MM.1S (cell line): ENCODE measurements at places on chromosomes 6 and 20.

- no peak for DNase-seq
Observed at GRCh38 chr6:12614456-12614855, 102.1 kb upstream of the PHACTR1 start.

DNA sequence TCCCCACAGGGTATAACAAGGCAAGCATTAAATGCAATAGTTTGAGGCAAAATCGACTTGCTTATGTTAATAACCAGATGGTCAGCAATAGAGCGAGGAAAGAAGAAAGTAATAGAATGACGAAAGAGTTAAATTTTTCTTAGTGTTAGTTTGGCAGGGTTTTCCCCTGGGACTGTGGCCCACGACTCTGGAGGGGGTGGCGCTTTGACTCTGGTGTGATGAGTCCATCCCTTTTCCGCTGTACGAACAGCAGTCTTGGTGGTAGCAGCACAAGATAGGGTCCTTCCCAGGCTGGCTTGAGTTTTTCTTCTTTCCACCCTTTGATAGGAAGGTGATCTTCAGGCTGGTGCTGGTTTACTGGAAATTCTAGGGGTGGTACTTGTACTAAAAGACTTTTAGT, 69.2 kb upstream of the GMDS start:
- DNase-seq: no peak

GRCh38 chr20:19757487-19758132, 448 bp upstream of the RIN2 start:
- peak; percentile 38 for DNase-seq

GRCh38 chr6:165229216-165229615, 80.2 kb downstream of the C6orf118 start:
- no peak for DNase-seq
